Putamen (tissue), 1 donor: ENCODE measurements at places on chromosomes 5 and 9.

GRCh38 chr9:92140074-92140753, 25.0 kb upstream of the SPTLC1 start:
- DNase-seq: no peak

DNA sequence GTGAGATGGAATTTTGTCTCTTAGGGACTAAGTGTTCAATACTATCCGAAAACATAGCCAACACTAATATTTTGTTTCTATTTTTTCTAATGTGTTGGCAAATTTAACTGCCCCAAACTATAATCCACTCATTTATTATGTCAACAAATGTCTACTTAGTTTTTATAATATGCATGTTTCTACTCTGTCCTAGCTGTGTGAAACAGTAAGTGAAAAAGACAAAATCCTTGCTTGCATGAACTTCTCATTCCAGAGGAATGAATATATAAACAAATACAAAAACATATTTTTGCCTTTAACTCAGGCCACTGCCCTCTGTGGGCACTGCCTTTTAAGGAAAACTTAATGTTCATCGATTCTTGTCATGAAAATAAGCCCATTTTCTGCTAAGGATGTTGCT, 1275.4 kb upstream of the CDH18 start:
- DNase-seq: no peak

- DNase-seq: no peak
Observed at GRCh38 chr9:98129451-98129881, 10.4 kb upstream of the TRIM14 start.

GRCh38 chr5:107253246-107253645, 417.5 kb downstream of the EFNA5 start:
- DNase-seq: no peak

DNA sequence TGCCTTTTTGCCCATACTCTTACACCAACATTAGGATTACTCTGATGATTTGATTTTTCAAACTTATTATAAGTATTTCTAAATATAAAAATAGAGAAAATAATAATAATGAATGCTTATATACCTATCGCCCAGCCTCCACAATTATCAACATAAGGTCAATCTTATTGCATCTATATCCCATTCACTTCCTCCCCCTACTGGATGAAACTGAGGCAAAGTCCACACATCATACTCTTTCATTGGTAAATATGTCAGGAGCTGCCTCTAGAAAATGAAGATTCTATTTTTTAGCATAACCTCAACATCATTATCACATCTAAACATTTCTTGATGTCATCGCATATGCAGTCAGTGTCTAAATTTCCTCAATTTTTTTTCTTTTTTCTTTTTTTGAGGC, 44.3 kb downstream of the SH3RF2 start:
- no peak for DNase-seq

- peak; percentile 75 for DNase-seq
Observed at GRCh38 chr5:179806250-179807048, at the start of gene MGAT4B. Gene MGAT4B (minus strand): TSS chr5:179806866. CDS start chr5:179806583, 283 bp downstream.

GRCh38 chr5:36606428-36607113, at the start of gene SLC1A3:
Gene SLC1A3 (plus strand): TSS chr5:36606606. CDS start chr5:36608424, 1,818 bp downstream.
- DNase-seq: peak; percentile 86

DNA sequence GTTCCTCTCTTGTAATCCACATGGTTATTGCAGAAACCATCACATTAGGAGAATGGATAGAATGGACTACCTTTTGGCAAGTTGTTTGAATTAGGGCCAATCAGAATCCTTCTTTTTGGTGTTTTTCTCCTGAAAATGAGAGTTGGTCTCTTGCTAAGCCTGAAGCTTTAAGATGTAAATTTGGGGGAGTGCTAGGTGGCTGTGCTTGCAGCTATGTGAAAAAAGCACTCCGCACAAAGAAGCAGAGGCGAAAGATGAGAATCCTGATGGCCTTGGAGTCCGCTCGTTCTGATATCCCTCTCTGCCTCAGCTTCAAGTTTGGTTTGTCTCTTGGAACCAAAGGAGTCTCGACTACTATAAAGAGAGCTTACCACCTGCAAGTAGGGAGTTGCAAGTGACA, 63.6 kb downstream of the INIP start:
- no peak for DNase-seq

DNA sequence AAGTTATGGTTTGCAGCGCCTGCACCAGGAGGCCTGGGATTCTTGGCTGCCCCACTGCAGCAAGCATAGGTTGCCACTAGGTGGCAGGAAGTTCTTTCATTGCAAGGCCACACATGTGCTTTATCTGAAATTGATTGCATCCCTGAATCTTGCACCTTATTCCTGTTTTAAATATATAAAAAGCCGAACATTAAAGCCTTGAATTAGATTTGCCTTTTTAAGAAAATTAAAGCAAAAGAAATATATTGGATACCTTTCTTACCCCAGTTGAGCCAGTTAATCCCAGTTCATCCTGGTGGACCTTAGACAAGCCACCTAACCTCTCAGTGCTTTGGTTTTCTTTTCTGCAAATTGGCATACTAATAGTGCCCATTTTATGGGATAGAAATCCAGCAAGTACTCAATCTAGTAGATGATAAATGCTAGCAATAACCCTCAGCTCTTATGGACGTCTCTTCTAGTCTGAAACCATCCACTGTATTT, 6.3 kb upstream of the TRMT10B start:
- peak; percentile 53 for DNase-seq

DNA sequence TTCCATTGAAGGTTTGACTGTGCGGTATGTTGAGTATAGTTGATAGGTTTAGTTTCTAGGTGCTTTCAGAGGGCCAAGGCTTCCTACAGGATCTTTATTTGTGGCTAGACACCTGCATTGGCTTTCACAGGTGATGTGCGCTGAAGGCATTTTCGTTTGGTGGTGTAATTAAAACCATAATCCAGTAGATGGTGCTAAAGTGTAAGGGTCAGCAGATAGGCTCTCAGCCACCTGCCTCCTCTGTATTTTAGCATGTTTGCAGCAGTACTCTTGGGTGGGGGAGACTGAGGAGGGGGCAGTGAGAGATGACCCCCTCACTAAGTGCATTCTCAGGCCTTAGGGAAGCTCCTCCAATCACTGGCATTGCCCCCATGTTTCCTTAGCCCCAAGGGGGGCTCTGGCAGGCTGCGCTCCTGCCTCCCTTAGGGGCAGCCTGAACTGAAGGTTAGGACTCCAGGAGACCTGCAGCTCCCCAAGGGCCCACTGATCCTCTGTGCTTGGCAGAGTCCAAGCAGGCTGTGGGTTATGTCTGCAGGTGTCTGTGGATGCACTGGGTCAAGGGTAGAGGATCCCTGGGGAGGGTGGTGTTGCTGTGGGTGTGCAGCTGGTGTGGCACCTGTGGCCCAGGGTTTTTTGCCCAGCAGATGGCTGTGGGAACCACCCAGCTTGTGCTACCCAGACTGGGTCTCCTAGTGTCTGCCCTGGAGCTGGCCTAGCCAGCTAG, 23.4 kb downstream of the CDK20 start:
- DNase-seq: no peak

- peak; percentile 35 for DNase-seq
Observed at GRCh38 chr9:88949425-88949824, 41.8 kb upstream of the S1PR3 start.

- no peak for DNase-seq
Observed at GRCh38 chr9:34716711-34717110, 6.8 kb upstream of the CCL21 start.

DNA sequence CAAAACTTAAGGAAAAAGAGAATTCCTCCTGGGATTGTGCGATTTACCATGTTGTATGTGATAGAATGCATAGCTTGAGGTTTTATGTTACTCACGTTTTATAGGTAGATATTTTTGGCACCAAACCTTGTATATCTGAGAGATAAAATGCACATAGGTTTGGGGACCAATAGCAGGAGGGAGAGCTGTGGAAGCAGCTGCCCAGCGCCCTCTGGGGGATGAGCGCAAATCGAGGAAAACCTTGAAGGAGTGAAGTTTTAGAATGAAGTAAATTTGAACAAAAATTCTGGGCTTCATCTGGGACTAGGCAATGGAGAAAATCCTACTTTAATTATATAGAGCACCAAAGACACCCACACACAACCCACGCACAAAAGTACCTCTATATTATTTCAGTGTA, 197.0 kb downstream of the ADCY2 start:
- no peak for DNase-seq

- no peak for DNase-seq
Observed at GRCh38 chr9:98866435-98867102, 59.1 kb downstream of the GALNT12 start.

GRCh38 chr9:73081979-73082657, 69.5 kb upstream of the ANXA1 start:
- peak; percentile 30 for DNase-seq

DNA sequence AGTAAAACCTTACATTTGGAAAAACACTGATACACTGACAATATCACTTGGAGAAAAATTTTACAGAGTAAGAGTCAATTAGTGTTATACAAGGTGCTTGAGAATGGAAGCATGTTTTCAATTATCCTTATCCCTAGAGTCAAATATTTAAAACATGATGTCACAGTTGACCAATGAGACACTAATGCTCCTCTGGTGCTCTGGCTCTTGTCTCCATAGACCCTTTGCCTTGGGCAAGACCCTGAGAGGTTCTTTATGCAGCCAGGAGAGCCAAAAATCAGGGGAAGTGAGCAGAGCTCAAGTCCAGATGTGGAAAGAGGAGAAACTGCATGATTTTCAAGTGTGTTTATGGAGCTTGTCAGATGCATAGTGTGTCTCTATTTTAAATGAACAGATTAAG, 153.9 kb downstream of the MARCHF11 start:
- DNase-seq: no peak

DNA sequence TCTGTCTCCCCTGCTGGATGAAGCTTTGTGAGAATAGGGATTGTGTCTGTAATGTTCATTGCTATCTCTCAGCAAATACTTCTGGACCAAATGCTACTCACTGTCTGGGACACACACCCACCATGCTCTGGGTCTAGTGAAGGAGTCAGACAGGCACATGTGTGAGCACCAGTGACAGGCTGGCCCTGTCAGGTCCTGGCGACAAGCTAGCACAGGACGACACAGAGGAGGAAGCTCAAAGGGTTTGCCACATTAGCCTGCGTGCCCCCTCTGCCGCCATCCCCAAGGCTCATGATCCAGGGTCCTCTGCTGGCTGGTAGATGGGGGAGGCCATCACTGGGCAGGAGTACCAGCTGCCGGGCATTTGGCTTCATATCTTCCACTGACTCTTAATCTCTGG, 23.3 kb downstream of the LRSAM1 start:
- no peak for DNase-seq

DNA sequence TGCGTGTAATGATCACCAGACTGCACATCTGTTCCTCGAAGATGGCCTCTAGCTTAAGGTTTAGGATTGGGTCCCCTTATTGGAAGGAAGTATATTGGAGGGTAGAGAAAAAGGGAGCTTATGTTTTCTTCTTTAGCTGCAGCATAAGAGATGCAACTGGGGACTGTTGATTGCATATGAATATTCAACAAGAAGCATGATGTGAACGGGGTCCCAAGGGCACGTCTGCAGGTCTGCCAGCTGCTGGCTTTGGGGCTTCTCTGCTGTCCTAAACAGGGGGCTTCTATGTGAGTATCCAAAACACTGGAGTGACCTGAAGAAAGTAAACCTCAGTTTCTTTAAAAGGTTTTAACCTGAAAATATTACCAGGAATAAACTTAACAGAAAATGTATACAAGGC, 3.6 kb upstream of the BNIP1 start:
- no peak for DNase-seq

GRCh38 chr5:124053340-124053739, 541.4 kb downstream of the CSNK1G3 start:
- no peak for DNase-seq

- DNase-seq: no peak
Observed at GRCh38 chr5:135493406-135494180, 41.4 kb upstream of the TIFAB start.

DNA sequence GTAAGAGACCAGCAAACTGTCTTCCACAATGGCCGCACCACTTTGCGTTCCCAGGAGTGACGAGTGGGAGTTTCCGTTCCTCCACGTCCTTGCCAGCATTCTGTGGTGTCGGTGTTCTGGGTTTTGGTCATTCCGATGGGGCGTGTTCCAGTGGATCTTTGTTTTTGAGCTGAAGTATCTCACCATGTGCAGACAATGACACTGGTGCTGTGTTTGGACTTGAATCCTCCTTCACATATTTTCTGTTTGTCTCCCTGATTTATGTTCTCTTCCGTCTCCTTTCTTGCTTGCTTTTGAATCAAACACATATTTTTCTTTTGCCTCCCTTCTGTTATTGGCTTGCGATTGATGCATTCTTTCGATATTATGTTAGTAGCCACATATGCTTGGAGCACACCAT, 60.8 kb upstream of the IRX4 start:
- DNase-seq: no peak

GRCh38 chr5:16467363-16468219, 2.0 kb upstream of the ZNF622 start:
- DNase-seq: no peak

- no peak for DNase-seq
Observed at GRCh38 chr5:80622756-80623155, 31.7 kb upstream of the MSH3 start.

- no peak for DNase-seq
Observed at GRCh38 chr5:43041110-43041668, 1.1 kb upstream of the ANXA2R start.
